ENCODE measurements at places on chromosomes 16 and 17.

DNA sequence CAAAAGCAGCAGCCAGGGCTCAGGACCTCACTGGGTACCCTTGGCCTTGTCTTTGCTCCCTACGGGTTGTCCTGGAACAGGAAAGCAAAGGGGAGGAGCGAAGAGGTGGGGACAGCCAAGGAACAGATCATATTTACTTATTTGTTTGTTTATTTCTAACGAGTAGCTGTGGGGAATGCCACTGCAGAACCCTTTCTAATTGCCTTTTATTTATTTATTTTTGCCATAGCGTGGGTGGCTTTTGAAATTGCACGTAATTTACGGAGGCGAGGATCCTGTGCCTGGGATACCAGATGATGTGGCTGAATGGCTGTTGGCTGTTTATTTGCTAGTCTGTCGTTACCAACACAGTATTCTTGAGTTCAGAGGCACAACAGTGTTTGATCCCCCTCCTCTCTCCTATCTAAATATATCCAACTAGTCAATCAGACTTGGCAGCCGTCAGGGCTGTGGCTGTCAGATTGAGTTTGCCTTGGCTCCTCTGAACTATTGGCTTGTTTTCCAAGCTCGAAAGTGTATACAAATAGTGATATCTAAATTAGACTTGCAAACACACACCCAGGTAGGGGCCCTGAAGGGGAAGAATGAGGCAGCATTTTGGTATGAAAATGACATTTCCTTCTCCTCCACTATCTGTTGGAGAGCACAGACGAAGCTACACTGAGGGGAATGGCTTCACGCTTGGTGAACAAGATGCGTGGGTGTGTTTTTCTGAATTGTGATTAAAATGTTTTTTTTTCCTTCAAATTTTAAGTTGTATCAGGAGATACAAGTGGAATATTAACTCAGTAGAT lies 110.4 kb downstream of the MSI2 start:
- DNase-seq, result no peak

DNA sequence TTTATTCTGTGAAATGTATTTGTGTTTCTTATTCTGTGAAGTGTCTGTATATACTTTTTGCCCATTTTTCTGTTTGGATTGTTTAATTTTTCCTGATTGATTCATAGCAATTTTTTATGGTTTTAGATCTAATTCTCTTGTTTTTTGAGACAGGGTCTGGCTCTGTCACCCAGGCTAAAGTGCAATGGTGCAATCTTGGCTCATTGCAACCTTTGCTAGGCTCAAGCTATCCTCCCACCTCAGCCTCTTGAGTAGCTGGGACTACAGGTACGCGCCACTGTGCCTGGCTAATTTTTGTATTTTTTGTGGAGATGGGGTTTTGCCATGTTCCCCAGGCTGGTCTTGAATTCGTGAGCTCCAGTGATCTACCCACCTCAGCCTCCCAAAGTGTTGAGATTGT lies 31.5 kb downstream of the NF1 start:
- no peak for DNase-seq

DNA sequence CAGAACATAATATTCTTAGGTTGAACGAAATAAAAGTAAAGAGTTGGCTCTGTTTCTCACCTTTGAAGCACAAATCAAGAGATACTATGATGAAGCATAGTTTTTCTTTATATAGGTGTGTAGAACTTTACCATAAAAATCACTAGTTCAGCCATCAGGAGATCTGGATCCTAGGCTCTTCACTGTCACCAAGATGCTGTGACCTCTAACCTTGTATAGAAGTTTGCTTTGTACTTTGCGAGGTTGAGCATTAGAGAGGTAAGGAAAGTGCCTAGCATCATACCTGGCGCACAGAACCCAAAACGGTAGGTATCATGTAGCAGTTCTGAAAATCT lies 553 bp upstream of the CDC6 start:
- no peak for DNase-seq

GRCh38 chr16:52690468-52690867 lies 143.5 kb upstream of the TOX3 start:
- DNase-seq, result no peak

- DNase-seq, result no peak
These were observed 40.8 kb downstream of the MRC2 start for GRCh38 chr17:62668091-62668804.

DNA sequence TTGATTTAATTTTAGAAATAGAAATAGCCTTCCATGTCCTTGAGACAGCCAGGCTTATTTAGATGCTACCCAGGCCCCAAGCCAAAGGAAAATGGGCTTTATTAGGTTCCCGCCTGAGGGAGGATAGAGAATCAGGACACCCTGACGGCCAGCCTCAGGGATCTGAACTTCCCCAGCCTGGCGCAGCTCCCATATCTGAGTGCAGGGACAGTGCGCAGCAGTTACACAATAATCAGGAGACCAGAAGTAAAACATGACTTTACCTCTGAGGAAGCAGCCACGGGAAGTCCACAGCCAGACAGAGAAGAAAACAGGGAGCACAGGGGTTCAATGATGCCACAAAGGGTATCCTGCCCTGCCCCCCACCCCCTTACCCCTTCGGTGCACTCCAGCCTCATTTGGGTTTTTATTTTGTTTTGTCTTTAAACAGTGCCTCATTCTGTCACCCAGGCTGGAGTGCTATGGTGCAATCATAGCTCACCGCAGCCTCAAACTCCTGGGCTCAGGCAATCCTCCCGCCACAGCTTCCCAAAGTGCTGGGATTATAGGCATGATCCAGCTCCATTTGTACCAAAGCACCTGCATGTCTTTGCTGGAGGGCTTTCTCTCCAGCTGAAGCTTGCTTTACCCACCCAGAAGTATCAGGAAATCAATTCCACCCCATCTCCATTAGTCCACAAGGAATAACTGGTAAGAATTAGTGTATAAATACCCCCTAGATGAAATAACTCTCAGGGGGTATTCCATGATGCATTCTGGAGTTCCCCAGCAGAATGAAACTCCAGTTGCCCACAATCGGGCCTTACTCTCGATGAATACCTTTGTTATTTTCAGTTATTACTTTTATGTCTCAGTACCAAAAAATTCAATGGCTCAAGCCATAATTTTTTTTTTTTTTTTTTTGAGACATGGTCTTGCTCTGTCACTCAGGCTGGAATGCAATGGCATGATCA lies 21.9 kb downstream of the ORC6 start:
- DNase-seq, result no peak

Measured in stimulated activated CD8-positive, alpha-beta memory T cell treated with anti-CD3 and anti-CD28 coated beads, Interleukin-4, amount 100 ng/mL, for 48 hours (primary cell).